ENCODE measurements at places on chromosomes 16 and 17.

- no peak for DNase-seq
Measured at GRCh38 chr17:38911081-38911730, 14.2 kb upstream of the LASP1NB start.

GRCh38 chr17:79803997-79804855, 7.3 kb upstream of the CBX8 start:
- peak; percentile 83 for DNase-seq

GRCh38 chr17:19386051-19386929, 700 bp downstream of the MFAP4 start:
- DNase-seq: no peak

DNA sequence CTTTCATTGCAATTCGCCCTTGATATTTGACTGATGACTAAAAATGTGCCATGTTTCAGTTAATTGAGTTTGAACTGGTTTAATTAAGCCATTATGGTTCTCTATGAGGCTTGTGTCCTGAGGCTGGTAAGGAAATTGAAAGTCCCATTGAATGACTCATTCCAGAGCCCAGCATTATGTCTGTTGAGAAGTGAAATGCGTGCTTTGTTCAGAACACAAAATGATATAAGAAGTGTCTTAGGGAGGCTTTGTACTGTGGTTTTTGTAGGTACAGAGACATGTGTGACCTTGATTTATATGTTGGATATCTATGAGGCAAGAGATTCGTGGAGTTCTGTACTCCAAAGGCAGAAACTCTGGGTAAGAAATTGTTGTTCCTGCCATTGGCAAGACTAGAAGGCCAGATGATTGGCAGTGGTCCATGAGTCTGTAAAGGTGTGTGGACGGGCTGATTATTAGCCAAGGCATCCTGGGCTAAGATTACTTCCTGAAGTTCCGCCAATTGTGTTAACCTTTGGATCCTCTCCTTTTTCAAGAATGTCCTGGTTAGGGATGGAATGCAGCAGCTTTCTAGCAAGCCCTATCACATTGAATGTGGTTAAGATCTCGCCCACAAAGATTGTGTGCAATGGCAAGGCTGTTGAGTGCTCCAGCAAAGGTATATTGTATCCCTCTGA, 103.7 kb downstream of the NPIPB5 start:
- DNase-seq: no peak

DNA sequence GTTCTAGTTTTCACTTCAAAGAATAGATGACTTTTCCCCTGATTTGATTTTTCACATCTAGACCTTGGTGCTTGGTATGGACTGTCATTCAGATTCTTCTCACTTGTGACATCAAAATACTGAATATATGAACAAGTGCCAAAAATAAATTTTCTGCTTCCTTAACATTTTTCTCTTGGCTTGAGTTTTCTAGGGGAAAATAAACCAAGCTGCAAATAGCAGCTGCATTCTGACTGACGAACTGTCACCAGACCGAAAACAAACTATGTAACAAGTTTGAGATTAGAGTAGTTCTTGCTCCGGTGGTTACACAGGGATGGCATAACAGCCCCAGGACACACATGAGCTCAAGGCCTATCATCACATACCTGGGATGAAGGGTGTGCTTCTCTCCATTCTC, 345.7 kb downstream of the CNTNAP4 start:
- no peak for DNase-seq

DNA sequence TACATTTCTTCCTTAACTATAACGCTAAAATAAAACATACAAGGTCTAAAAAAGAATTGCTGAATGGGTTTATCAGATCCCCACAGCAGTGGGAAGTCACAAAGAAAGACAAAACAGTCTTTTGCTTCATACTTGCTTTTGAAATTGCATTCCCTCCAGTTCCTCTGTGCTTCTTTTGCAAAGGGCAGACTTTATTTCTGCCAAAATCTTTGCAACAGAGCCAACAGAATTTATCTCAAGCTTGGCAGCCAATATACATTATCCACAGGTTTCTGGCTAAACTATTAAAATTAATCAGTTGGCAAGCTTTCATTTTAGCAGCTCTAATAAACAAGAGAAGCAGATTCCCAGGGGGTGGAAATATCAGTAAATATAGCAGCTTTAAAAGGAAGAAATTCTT, 378.9 kb upstream of the CA10 start:
- DNase-seq: no peak

DNA sequence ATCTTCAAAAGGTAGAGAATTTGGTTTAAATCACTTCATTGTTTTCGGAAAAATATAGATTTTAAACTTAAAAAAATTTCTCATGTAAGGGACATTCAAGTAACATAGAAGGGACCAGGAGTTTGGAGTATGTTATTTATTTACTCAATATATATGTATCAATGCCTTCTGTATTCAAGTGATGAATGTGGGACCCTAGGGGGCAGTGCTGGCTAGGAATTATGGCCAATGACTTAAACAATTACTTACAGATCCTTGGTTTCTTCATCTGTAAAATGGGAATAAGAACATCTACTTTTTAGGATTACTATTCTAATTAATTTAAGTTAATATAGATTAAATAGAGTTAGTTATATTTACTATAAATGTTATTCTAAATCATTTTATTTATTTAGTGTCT, 886.3 kb upstream of the RBFOX1 start:
- no peak for DNase-seq

All from activated CD4-positive, alpha-beta T cell treated with anti-CD3 and anti-CD28 coated beads, Interleukin-2, amount 50 U/mL, for 48 hours (primary cell).